ENCODE measurements at places on chromosomes 3 and 15.

DNA sequence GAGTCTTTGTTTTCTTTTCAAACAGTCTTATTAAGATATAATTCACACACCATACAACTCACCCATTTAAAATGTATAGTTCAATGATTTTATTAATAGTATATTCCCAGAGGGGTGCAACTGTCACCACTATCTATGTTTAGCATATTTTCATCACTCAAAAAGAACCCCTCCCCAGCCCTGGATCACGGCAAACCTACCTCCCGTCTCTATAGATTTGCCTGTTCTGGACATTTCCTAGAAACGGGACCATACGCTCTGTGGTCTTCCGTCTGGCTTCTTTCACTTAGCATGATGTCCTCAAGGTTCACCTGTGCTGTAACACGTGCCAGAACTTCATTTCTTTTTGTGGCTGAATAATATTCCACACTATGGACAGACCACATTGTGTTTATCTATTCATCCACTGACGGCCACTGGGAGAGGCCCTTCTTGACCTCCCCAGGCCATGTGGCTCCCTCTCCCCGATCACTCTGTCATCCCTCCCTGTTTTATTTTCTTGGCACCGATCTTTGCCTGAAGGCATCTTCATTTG is 56.4 kb downstream of the IQSEC1 start:
- no peak for DNase-seq

DNA sequence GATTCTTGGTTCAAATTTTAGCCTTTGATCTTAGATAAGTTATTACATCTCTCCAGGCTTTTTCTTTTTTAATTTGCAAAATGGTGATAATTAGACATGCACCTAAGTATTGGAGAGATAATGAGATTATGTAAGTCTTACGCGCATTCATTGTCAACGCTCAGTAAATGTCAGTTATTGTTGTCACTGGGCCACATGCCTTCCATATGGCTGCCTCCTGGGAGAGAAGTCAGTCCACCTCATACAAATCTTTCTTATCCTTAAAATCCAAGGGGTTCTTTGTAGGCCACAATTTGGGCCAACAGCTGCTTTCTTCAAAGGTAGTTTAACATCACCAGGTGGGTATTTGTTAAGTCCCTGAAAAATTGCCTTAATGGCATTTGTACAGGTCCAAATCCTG is 25.5 kb upstream of the PTPRG start:
- DNase-seq = no peak

- no peak for DNase-seq
Observed at GRCh38 chr3:13611221-13611620, 62.3 kb downstream of the FBLN2 start.

DNA sequence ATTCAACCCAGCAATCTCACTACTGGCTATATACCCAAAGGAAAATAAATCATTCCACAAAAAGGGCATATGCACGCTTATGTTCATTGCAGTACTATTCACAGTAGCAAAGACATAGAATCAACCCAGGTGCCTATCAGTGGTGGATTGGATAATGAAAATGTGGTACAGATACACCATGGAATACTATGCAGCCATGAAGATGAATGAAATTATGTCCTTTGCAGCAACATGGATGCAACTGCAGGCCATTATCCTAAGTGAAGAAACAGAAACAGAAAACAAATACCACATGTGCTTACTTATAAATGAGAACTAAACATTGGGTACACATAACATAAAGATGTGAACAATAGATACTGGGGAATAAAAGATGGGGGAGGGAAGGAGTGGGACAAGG is 606.4 kb upstream of the GRM7 start:
- DNase-seq = no peak

- DNase-seq = peak; percentile 48
Observed at GRCh38 chr3:30258426-30259392, 347.7 kb upstream of the TGFBR2 start.

- DNase-seq = peak; percentile 40
Observed at GRCh38 chr3:18444595-18445400, 19.7 kb upstream of the SATB1 start.

GRCh38 chr3:27467545-27467944 is 16.6 kb downstream of the SLC4A7 start:
- no peak for DNase-seq
